ENCODE measurements at places on chromosomes 7 and 10.

GRCh38 chr10:35743851-35744250, 101.8 kb upstream of the FZD8 start:
- DNase-seq: no peak

DNA sequence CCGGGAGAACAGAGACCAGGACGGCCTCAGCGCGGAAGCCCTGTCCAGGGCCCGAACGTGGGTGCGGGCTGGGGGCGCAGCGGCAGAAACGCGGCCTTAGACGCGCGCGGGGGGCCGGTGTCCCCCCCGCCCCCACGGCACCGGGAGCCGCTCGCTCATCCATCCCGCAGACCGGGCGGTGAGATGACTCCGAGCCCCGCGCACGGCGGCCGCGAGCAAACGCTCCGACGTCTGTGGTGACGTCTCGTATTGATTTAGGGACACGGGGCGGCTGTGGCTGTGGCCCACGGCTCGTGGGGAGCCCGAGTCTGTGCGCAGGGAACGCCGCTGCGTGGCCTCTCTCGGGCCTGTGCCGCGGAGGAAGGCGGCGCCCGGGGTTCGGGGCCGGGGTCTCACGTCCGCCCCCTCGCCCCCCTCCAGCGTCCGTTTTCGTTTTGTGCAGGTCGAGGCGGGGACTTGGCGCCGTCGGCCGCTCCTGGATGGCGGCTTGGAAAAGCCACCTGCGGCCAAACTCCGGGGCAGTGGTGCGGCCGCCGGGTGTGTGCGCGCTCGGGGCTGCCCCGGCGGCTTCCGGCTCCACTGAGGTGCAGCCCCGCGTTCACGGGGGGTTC, 1.0 kb upstream of the NKX6-2 start:
- DNase-seq: no peak

DNA sequence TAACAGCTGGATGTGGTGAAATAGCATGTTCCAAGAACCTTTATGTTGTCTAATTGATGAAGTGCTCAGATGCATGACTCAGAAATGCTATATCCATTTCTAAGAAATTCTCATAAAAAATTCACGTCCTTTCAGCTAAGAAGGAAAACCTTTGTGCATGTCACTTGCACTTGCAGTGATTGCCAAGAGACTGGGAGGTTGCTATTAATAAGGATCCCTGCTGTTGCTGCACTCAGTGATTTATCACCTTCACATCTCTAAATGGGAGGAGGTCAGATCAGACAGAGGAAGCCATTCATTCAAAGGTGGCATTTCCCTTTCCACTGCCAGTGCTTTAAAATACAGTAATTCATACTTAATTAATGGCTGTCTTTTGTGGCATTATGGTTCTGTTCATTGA, 89.5 kb downstream of the THSD7A start:
- no peak for DNase-seq

GRCh38 chr7:98810153-98810802, 59.5 kb downstream of the TMEM130 start:
- DNase-seq: no peak

GRCh38 chr10:43878386-43878785, 229.7 kb upstream of the ZNF32 start:
- DNase-seq: no peak

DNA sequence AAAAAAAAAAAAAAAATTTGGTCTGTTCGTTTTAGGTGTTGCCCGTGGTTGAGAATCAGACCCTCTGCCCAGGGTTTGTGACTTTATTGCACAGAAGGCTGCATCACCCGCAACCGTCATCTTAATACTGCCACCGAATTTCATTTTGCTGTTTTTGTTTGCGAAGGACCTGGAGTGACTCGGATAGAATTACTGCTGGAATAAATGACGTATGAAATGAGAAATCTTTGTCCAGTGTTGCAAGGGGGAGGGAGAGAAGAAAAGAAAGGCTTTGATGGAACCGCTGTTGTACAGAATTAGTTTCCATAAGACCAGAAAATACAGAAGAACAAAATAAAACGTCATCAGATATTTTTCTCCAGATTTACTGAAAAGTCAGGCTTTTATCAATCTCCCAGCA, 103.3 kb downstream of the GALNT17 start:
- DNase-seq: no peak

DNA sequence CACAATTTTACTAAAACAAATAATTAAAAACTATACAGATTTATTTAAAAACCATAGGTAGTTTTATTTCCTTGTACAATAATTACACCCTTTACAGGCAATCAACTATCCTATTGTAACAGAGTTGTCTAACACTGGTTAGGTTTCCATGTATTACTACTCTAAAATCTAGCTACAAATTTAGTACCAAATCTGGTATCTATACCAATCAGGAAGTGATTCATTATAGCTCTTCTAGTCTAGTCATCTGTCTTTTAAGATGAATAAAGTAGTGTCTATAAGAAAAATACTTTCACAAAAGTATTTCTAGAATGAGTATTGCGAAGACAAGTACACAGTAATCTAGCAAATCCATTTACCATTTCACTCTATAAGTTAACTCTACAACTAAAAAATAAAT, 16.9 kb downstream of the ZNF800 start:
- no peak for DNase-seq

DNA sequence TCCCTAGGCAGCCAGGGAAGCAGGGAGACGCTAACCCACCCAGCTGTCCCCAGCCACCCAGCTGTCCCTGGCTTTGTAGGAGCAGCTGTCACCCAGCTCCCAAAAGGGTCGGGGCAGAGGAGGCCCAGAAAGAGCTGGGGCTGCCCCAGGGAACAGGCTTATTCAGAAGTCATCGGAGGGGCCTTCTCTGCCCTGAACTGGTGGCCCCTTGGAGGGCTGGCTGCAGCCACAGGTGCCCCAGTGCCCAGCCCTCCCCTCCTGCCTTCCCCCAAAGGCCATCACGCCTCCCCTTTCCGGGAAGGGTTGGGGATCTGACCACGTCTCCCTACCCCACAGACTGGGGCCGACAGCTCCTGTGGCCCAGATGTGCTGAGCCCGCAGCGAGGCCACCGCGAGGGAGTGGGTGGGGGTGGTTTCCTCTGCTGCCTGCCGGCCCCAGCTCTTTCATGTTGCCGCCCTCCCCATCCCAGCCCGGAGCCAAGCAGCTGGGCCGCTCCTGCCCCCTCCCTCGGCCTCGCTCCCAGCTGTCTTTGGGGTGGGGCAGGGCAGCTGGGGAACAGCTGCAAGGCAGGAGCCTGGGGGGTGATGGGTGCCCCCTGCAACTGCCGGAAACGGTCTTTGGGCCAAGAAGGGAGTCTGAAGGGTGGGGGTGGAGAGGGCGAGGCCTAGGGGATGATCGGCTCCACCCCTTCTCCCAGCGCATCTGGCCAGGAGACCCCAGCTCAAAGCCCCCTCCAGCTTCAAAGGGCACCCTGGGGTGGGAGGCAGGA, 16.8 kb downstream of the TRIM8 start:
- DNase-seq: peak; percentile 69
